ENCODE measurements at places on chromosomes 7 and 10.

DNA sequence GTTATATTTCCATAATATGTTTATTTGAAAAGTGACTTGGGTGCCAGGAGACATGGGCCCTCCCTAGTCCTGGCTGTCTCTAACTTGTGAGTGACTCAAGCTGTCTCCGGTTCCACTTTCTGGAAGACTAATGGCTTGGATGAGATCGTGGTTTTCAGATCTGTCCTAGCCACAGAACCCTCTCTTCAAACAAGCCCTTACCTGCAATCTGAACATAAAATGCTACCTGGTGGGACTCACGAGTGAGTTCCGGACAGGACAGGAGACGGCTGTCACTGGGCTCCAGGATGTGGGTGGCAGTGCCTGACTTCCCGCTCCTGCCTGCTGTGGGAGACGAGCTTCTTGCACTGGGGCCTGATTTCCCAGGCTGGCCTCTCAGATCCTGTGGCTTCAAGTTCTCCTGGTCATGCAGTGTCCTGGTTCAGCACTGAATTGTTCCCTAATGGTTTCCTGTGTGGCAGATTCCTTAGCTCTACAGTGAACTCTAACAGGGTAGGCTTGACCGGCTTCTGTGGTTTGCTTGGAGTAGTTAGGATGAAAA lies 26.0 kb upstream of the PFKFB3 start:
- no peak for DNase-seq

DNA sequence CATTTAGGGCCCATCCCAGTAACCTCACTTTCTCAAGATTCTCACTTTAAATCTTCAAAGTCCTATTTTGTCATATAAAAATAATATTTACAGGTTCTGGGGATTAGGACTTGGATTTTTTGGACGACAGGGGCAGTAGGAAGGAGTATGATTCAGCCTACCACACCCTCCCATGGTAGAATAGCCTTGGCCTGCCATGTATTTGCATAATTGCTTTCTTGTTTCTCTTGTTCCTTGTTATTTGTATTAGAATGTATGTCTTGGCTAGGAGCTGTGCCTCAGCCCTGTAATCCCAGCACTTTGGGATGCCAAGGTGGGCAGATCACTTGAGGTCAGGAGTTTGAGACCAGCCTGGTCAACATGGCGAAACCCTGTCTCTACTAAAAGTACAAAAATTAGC lies 92.5 kb downstream of the ELAPOR2 start:
- DNase-seq = no peak

GRCh38 chr7:122726881-122727280 lies 24.2 kb upstream of the RNF148 start:
- no peak for DNase-seq

DNA sequence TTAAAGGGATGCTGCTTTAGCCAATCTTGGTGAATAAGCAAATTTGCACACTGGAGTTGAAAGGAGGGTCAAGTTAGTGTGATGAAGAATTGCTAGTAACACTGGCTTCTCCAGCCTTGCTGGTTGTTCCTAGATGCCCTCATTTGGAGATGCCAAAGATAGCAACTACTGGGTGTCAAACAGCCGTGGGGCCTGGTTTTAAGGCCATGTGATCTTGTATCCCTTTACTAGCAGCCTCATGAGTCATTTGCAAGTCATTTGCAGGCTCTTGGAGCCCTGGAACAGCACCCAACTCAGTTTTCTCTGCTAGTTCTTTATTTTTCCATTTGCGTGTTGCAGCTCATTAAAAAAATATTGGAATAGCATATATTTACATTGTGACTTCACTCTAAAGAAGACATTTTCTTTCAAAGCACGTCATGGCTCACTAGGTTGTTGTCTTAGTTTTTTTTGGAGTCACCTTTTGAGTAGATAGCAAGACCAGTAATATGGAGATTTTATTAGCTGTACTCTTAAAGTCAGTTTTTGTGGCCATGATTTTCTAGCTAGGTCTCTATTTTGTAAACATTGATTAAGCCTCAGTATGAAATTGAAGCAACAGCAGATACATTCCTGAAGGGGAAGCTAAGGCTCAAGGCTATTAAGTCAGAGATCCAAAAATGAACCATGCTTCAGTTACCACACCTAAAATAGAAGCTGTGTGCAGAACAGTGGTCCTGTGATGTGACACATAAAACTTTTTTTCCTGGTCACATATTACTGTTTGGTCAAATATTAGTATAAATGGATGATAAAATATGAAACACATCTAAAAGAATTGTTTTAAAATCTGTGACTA lies 1.3 kb downstream of the LSMEM1 start:
- DNase-seq = no peak

DNA sequence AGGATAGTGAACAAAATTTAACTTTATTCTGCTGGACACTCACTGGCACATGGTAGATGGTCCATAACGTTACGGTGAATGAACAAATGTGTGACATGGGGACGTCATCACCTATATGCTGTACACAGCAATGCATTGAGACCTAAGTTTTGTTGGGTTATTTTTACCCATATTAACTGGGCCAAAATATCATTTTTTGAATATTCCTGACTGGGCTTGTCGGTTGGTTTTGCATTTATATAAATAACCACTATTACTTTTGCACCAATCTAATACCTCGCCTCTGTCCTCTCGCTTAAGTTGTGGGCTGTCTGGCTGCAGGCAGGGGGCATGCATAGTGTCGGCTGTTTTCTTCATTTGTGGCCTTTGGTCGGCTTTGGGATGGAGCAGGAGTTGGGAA lies 161.7 kb downstream of the USP6NL start:
- no peak for DNase-seq

GRCh38 chr7:27950123-27950522 lies 210.2 kb downstream of the TAX1BP1 start:
- DNase-seq = no peak

DNA sequence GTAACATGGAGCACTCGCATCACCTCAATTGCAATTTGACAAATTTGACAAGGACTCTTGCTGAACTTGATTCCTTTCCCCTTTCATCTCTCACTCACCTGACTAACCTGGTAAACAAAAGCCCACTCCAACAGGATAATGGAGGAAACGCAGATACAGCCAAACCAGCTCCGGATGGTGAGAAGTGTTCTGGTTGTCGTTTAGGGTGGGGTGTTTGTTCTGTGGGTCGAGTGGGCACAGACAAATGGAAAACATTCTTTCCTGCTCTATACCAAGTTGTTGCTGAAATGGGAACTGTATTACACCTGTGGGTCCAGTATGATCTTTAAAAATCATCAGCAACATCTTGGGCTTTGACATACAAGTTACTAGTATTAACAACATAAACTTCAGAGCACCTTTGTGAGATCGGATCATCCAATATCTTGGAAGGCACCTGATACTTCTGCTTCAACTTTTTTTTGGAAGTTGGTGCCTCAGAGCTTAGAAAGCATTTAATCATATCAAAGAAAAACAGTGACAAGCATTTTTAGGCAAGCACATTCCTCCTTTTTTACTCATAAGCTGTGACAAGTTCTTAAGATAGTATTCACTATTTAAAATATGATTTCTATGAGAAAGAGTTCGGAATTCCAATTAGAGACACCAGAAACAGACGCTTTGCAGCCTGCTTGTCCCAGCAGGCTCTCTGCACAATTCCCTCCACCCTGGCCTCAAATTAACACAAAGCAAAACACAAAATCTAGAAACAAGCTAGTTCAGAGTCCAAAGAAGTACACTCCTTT lies 58.1 kb downstream of the CCDC186 start:
- DNase-seq = no peak

GRCh38 chr7:86664991-86665390 lies 21.3 kb downstream of the GRM3 start:
- no peak for DNase-seq

DNA sequence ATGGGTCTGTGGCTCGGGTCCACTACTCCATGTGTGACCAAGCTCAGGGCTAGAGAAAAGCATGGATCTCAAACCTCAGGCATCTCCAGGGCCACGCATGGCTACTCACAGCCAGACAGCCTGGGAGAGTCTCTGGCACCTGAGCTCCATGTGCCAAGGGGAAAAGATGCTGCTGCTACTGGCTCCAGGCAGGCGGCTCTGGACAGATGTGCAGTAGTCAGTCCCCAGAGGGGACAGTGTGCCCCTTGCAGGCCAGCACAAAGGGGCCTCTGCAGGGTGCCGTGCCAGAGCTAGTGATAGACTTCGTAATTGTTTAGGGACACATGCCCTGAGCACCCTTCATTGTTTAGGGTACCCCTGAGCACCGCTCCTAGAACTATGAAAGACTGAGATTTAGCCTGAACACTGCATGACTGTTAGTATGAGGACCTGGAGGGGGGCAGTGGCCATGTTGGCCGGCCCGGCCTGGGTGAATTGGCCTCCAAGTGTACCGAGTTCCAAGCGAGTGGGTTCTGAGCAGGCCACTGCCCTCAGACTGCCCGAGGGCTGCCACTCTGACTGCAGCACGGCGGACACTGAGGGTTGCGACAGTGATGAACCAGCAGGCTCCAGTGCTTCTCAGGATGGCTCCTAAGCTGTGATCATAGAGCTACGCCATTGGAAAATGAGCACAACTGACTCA lies 80.7 kb downstream of the TCERG1L start:
- no peak for DNase-seq

DNA sequence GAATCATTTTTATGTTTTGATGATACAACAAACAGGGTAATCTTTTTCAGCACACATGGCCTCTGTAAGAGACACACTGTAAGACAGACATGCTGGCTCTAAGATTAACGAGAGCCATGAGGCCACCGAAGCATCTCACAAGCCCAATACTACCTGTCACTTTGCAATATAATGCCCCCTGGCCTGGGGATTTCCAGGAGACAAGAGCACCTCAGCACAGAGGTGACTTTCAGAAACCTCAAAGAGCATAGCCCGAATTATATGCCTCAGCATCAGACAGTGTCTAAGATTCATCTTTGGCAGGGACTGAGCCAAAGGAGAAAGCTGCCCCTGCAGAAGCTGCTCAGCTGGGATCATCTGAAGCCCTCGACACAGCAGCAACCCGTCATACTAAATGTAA lies 44.2 kb upstream of the TMEM213 start:
- no peak for DNase-seq

- DNase-seq = peak; percentile 51
Measured at GRCh38 chr10:6647811-6648526, 67.9 kb upstream of the PRKCQ start.

GRCh38 chr10:64867501-64867962 lies 1346.3 kb downstream of the REEP3 start:
- no peak for DNase-seq

DNA sequence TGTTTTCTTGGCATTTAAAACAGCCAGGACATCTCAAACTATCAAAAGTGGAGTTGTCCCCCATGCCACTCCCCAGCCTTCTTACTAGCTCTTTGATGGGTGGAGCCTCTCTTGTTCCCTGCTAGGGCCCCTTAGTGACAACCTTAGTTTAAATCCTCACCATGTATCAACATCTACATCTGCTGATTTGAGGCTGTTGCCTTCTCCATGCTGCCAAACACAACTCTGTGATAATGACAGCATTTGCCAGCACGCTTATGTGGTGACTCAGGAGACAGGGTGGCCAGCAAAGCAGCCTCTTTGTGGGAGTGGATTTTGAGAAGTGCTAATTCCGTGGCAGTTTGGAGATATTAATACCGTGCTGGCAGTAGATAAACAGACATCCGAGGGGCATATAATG lies 145.4 kb downstream of the LRRC4 start:
- DNase-seq = no peak

DNA sequence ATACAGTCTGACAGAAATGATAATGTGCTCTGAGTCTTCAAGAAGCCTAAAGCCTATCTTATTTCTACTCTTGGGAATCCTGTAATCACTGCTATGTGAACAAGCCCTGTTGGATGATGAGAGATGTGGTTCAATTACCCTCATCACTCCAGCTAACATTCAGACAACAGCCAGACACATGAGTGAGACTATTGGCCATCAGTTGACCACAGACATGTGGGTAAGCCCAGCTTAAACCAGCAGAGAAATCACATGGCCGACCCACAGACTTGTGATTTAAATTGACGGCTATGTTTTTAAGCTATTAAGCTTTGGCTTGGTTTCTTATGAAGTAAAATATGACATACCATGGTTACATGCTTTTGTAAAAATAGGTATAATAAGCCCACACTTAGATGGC lies 2.6 kb downstream of the MBL2 start:
- no peak for DNase-seq

- DNase-seq = no peak
Measured at GRCh38 chr10:54396031-54396430, 405.0 kb downstream of the PCDH15 start.

DNA sequence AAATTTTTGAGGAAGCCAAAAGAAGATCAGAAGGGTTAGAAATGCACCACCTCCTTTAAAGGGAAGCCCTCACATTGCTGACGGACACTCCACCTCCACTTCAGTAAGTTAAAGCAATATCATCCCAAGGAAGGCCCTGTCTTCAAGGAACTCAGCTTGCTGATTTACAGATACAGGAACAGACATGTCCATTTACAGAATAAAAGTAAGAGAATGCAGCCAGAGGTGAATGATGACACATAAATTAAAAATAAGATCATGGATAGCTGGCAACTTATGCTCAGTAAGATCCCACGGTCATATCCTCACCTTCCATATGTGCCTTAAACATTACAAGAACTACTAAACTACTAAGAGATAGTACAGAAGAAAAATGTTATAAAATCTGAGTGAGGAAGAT lies 20.4 kb downstream of the GRB10 start:
- no peak for DNase-seq

DNA sequence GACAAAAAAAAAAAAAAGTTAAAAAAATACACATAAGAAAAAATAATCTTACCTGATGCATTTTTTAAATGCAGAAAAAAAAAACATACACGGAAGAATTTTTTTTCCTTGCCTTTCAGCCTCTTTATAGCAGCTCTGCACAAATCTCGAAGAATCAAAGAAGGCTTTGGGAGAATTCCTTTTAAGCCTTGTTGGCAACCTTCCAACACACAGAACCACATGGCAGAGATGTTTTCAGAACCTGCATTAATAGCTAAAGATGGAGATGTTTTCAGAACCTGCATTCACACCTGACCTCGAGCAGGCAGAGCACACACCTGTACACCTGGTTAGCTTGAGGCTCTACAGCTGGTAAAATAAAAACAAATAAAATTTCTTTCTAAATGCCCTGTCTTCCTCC lies 65.6 kb downstream of the DOCK4 start:
- DNase-seq = no peak

- peak; percentile 41 for DNase-seq
Measured at GRCh38 chr7:6272481-6273323, at the start of gene CYTH3. Gene CYTH3 (minus strand): TSS chr7:6272624. CDS start chr7:6272507, 117 bp downstream.

- DNase-seq = no peak
Measured at GRCh38 chr10:22133749-22134624, 83.8 kb downstream of the EBLN1 start.

GRCh38 chr10:22252224-22252800 lies 34.5 kb upstream of the EBLN1 start:
- no peak for DNase-seq

DNA sequence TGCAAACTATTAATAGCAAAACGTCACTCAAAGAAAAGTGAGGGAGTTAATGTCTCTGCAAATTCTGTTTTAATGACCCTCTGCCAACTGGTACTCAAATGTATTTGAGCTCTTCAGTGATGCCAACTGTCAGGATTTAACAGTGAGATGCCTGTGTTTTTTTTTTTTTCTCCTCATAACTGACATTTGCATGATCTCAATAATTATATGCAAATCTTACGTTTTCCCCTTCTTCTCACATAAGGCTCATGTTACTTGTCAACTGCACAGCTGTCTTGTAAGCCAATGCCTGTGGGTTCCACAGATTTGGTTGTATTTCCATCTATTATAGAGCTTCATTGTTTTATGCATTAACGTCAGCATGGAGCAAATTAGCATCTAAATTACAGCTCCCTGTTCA lies 38.2 kb downstream of the PPP1R3A start:
- no peak for DNase-seq
